Activated naive CD4-positive, alpha-beta T cell treated with Interleukin-2 at 50 U/mL for 16 hours (primary cell): ENCODE measurements at places on chromosomes 11 and 22.

GRCh38 chr11:117807482-117808327 lies 10.7 kb upstream of the DSCAML1 start:
- DNase-seq, result peak; percentile 80

DNA sequence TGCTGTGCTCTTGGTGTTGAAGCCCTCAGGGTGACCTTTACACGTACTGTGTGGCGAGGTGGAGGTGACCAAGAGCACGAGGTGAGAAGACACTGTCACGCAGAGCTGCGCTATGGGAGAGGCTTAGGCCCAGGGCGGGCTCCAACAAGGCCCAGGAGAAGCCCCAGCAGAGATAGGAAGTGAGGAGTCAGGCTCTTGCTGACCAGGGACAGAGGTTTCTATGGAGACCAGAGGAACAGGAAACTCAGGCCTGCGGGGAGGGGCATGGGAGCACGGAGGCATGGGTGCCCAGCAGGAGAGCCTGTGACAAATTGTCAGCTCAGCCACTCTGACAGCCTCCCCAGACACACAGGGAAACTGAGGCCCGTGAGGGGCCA lies 15.8 kb downstream of the DGKZ start:
- DNase-seq, result no peak

- DNase-seq, result no peak
Observed at GRCh38 chr22:20136603-20136873, 4.9 kb downstream of the ZDHHC8 start.

GRCh38 chr22:21031545-21032036 lies 770 bp downstream of the SLC7A4 start:
- no peak for DNase-seq

- no peak for DNase-seq
Observed at GRCh38 chr11:61555978-61556377, 24.9 kb downstream of the SYT7 start.
